ENCODE measurements at places on chromosomes 1 and 21.
A peak's percentile ranks its signal among the peaks of the same experiment; 100 is the strongest.

DNA sequence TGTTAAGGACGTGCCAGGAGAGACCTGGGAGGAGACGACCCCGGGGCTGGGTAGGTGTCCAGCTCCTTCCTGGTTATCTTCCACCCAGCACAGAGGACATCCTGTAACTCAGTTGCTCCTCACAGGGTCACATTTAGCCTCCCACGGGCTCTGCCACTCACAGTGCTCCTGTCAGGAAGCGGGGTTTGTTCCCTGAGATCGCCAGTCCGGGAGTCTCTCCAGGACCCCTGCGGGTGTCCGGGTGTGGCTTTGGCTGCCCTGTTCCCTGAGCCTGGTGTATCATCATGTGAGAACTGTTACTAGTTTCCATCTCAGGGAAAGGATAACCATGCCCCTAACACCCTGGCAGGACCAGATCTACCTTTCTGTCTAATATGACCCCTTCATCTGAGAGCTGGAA is 158.2 kb upstream of the RUNX1 start:
- DNase-seq: no peak

GRCh38 chr21:15022608-15023261 is 42.1 kb downstream of the NRIP1 start:
- no peak for DNase-seq

GRCh38 chr1:203097001-203097400 is 11.2 kb upstream of the MYOG start:
- no peak for DNase-seq

DNA sequence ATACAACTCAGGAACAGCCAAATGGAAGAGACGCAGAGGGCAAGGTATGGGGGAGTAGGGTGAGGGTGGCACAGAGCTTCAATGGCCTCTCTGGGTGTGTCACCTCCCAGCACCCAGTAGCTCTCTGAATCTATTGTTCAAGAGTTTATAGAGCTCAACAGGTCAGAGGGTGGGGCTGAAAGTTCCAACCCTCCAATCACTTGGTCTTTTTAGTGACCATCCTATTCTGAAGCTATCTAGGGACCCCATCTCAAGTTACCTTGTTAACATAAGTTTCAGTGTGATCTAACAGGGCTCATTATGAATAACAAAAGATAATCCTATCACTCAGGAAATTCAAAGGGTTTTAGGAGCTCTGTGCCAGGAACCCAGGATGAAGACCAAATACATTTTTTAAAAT is 31.2 kb upstream of the ZNF697 start:
- no peak for DNase-seq

DNA sequence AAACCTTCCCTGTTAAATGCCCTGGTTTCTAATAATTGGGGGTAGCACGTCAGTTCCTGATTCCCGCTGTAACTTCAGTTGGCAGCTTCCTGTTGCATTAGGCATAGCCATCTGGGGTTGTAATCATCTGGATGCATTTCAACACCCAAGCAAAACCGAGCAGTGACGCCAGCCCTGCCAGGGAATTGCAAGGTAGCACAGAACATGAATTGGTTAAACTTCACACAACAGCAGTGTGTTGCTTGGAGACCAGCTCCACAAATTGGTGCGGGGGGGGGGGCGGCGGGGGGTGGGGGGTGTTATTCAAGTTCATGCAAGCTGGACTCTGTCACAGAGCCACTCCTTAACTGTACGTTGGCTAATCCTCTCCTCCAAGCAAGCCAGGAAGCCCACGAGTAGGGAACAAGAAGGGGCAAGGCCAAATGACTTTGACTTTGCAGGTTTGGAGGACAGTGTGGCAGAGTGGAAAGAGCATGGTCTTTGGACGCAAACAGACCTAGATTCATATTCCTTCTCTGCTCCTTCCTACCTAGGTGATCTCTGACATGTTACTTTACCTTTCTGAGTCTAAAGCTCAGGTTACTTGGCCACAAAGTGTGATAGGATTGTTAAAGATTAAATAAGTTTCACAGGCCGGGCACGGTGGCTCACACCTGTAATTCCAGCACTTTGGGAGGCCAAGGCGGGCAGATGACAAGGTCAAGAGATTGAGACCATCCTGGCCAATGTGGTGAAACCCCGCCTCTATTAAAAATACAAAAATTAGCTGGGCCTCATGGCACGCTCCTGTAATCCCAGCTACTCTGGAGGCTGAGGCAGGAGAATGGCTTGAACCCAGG is 4.7 kb downstream of the LAX1 start:
- DNase-seq: peak; percentile 73

DNA sequence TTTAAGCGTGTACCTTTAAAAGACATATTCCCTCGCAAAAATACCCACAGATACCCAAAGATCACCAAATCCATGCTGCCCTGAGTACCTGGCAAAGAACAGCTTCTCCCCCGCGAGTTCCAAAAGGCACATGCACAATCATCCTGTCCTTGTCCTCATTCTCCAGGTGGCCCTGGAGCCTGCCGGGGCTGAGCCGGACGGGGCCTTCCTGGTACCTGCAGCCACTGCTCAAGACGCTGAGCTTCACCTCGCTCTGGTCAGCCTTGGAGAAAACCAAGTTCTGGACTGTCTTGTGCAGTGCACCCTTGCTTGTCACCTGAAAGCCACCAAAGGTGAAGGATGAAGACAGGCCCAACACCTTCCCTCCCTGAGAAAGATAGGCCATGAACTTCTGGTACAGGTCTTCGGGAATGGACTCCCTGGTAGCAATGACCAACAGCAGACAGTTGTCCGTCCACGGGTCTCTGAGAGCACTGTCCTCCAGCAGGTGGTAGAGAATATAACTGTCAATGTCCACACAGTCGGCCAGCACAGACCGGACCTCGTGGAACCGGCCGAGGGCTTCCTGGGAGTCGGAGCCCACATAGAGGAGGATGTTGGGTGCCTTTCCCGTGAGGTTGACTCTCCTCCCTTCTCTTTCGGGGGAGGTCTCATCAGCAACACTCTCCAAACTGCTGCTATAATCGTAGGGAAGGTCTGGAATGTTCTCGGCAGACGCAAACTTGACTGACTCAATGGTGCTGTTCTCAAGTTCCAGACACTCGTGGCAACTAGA is 29.9 kb downstream of the HLCS start:
- no peak for DNase-seq

- DNase-seq: no peak
These were observed 9.4 kb upstream of the CD55 start for GRCh38 chr1:207311888-207312603.

DNA sequence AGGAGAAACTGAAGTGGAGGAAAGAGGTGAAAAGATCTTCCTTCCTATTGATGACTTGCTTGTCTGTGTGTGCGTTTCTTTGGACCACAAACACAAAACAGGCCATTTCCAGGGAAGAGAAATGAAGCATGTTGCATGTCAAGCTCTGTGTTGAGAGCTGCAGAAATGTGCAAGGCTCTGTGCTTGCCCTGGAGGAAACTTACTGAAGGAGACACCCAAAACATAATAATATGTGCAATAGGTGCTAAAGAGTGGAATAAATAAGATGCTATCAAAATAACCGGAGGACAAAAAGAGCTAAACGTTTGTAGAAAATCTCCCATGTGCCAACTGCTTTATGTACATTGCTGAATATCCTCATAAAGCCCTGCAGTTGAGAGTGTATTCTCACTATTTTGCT is 195.2 kb upstream of the HMGB4 start:
- DNase-seq: no peak

DNA sequence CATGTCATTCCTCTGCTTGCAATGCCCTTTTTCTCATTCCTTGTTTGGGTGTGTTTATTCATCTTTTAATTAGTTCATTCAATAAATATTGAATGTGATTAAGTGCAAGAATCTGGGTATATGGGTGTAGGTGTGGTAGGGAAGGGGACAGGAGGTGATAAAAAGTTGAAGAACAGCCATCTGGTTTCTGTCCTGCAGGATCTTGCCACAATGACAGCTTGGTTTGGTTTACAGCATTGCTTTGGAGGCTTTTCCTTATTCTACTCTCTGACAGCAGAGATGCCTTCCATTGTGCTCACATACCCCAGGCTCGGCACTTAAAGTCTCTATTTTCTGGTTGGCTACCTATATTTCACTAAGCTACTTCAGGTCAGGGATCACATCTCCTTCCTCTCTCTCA is 3.0 kb upstream of the REG4 start:
- no peak for DNase-seq

DNA sequence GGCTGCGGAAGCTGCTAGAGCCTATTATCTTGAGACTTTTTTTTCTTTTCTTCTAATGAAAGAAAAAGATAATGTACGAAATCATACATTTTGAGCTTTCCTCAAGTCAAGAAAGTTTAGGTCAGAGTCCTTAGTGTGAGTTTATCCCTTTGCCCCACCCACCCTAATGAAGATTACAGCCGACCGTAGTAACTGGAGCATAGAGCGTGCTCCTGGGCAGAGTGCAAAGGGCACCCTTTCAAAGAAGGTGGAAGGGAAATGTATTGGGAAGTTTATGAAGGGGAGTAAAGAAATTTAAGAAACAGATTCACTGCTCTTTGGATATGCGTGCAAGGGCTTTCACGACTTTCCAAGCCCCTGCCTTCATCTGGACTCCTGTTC is 17.2 kb downstream of the GNG12 start:
- DNase-seq: no peak

- DNase-seq: no peak
These were observed 32.8 kb downstream of the SNAP47 start for GRCh38 chr1:227768125-227768439.

DNA sequence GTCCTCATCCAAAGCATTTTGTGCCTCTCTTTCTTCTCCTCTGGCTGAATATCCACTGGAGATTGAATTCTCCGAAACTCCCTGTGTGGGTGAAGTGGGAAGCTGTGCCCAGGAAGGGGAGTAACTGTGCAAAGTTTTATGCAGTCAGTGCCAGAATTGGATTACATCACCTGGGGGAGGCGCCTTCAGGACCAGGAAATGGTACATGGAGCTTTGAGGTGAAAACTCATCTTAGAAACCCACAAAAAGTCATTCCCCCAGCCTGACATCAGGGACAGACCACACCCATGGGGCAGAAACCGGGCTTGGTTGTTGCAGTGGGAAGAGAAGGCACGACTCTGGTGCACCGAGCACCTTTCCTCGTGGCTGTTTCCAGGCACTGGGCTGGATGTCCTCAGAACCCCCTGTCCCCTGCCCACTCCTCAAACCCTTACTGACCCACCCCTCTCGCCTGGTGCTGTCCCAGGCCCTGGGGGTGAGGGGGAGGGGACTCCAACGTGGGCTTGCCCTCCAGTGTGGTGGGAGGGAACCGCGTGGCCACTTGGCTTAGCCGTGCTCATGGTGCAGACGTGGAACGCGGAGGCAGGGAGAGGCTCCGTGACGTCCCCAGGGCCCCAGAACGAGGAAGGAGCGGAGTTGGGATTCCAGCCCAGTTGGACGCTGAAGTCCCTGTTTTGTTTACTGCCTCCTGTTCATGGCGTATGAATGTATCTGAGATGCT is 15.7 kb downstream of the TFF3 start:
- DNase-seq: no peak

DNA sequence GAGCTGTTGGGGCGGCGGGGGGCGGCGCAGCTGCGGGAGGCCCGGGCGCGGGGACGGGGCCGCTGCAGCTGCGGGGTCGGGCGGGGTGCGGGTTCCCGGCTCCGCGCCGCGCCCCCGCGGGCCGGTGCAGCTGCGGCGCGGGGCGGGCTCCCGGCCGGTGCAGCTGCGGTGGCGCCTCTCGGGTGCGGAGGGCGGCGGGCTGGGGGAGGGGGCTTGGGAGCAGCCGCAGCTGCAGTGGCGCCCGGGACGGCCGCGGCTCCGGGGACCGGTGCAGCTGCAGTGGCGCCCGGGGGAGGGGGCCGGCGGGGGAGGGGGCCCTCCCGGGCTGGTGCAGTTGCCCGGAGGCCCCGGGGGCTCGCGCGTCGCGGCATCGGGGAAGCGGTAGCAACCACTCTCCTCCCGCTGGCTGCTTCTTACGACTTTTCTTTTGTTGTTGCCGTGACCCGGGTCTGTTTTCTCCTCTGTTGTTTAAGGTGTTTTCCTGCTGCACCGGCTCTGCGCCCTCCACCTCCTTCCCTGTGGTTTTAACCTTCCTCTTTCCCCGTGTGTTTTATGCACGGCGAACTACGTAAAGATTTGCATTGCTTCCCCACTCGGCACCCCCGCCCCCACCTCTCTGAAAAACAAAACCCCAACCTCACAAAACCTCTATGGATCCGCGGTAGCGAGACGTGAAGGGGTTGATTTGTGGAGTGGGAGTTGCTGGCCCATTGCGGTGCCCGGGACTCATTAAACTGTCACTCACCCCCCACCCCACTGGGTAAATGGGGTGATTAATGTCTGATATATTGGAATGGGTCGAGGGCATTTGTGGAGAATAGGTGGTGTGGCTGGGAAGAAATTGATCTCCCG is 1.7 kb upstream of the ZBTB18 start:
- DNase-seq: peak; percentile 71

DNA sequence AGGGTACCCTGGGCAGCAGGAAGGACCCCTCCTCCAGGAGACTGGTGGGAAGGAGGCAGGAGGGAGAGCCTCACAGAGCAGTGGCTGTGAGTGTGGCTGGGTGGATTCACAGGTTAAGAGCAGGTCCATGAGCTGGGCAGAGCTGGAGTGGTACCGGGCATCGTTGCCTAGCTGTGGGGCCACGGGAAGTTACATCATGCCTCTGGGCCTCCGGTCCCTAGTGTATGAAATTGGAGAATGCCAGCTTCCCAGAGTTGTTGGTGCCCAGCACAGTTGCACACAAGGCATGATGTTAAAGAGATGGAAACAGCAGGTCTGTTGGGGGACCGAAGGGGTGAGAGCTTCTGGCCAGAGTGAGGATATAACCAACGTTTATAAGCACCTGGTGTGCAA is 18.5 kb downstream of the FOXO6 start:
- no peak for DNase-seq

- no peak for DNase-seq
These were observed 3.9 kb upstream of the COL16A1 start for GRCh38 chr1:31707711-31708110.

DNA sequence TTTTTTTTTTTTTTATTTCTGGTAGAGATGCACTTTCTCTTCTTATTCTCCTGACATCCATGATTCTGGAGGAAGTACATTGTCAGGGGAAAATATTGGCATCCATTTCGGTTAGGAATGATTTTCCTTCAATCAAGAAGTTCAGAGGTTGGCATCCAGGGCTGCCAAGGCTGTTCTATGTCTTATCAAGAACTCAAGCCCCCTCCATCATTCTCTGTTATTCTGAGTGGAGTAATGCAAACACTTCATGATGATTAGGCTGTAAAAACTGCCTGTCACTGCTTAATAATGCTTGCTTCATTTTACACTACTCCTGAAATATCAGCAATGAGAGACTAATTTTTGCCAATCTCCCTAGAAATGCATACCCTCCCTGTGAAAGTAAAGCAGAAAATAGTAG is 417.1 kb upstream of the NFIA start:
- DNase-seq: no peak

- no peak for DNase-seq
These were observed 19.2 kb downstream of the NFASC start for GRCh38 chr1:204889681-204890383.

DNA sequence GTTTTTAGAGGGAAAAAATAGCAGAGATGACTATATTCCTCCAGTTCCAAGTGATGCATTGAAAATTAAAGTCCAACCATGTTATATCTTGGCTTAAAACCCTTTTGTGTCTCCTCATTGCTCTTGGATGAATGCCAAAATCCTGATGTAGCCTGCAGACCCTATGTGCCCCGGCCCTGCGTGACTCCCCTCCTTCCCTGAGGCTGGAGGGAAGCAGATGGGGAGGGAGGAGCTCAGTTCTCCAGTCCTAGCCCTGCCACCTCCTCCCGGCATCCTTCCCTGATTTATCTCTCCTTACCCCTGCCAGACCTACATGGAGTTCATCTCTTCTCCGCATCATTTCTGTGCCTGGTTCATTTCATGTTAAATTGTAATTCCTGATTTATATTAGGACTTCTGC is 397.4 kb downstream of the PTPRU start:
- DNase-seq: no peak
